ENCODE measurements at places on chromosomes 2 and 18. TPM values are rescaled to one million over a fixed set of nuclear protein-coding genes. Genes with fewer than 3 reads are reported as not detected.

- DNase-seq, result no peak
These were observed 27.9 kb downstream of the G6PC2 start for GRCh38 chr2:168929031-168929430.

GRCh38 chr2:112343827-112344585, 68.6 kb downstream of the ZC3H6 start:
- peak; percentile 17 for DNase-seq

The CSRNP3 gene
- total RNA-seq, result 9.9 TPM

The SULT1C4 gene
- total RNA-seq, result 20.7 TPM

GRCh38 chr2:217988840-217989204, 14.0 kb downstream of the TNS1 start:
- no peak for DNase-seq

- peak; percentile 69 for DNase-seq
These were observed 36.4 kb downstream of the COL5A2 start for GRCh38 chr2:189142893-189143759.

- DNase-seq, result no peak
These were observed 71.7 kb downstream of the MYOM1 start for GRCh38 chr18:3147935-3148554.

The CTLA4 gene
- total RNA-seq, result not detected

GRCh38 chr2:31131871-31132270, 6.4 kb downstream of the GALNT14 start:
- DNase-seq, result no peak

DNA sequence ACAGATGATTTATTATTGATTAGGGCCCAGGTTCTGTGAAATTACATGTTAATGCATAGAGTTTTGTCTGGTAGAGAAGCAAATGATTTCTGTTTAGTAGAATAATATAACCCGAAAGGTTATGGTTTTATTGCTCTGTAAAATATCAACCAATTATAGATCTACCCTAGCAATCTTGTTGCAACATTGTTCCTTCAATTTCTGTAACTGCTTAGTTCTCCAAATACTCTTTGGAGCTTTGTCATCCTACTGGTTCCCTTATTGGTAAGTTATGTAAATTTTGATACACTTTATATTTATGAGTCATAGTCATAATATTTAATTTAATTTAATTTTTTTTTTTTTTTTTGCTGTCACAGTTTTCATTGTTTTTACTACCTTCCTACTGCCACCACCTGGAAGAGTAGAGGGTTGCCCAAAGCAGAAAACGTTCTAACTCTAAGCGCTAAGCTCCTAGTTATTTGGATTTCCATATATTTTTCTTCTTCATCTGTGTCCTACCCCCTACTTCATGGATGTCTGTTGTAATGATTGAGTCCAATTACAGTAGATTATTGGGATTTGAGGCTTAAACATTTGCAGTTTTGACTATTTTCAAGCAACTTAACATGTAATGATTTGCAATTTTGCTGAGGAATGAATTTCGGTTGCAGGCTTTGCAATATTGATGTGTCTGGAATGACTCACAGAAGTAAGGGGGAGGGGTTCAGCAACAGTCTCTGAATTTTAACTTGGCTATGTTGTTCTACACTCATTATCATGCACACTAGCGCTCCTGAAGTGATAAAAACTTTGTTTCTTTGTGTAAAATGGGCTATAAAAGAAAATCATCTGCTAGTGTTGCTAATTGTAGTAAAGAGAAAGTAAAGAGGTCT, 51.1 kb downstream of the NABP1 start:
- no peak for DNase-seq

- DNase-seq, result no peak
These were observed 68.4 kb downstream of the NAB1 start for GRCh38 chr2:190717306-190717705.

- peak; percentile 47 for DNase-seq
These were observed 64.2 kb upstream of the LMAN1 start for GRCh38 chr18:59423259-59423658.

GRCh38 chr2:75290600-75291150, 91.4 kb upstream of the TACR1 start:
- DNase-seq, result peak; percentile 27

GRCh38 chr2:58971511-58972360, 730.6 kb upstream of the FANCL start:
- DNase-seq, result no peak

The PUM2 gene
- 128 TPM for total RNA-seq

- DNase-seq, result no peak
These were observed 72.3 kb upstream of the RAB12 start for GRCh38 chr18:8536922-8537321.

The TEX51 gene
- not detected for total RNA-seq

DNA sequence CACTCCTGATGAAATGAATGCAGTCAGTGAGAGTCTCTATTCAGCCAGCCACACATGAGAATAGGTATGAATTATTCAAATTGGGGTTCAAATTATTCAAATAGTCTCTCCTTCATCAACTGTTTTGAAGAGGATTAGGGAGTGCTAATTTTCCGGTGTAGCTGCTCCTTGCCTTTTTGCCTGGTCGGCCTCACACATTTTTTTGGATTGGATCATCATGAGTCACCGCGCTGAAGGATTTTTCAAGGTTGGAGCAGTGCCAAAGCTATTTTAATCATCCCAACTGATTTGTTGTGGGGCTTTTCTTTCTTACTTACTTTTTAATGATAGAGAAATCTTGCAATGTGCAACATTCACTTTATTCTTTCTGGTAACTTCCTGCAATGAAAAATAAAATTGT, 2.4 kb upstream of the DTNA start:
- peak; percentile 88 for DNase-seq

The ERLEC1 gene
- 39.6 TPM for total RNA-seq

The SP9 gene
- not detected for total RNA-seq

DNA sequence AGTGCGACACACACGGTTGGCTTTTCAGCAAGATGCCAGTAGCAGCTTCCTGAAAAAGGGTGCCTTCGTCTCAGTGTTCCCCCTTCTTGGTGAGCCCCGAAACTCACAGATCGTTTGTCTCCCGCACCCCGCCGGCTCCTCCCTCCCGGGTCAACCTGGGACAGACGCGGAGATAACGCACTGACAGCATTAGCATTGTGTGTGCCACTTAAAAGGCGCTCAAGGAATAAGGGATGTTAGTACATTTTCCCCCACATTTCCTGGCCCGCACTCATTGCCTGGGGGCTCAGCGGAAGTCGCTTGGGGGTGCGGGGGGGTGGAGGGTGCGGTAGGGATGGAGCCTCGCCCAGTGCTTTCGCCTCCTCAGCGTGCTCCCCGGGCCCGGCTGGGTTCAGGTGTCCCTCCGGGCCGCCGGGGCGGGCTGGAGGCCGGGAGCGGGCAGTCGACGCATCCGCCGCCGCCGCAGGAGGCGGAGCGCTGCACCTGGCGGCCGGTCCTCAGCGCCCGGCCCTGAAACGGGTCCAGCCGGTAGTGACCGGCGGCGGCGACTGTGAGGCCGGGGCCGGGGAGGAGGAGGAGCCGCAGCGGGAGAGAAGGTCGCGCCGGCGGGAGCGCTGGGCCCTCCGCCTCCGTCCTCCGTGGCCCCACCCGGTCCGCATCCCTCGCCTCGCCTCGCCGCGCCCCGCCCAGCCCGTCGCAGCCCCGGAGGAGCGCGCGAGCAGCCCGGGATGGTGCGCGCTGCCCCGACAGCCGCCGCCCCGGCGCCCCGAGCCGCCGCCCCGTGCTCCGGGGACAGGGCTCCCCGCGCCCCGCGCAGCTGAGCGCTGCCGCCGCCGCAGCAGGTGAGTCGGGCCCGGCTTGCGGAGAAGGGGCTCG, at the start of gene MFSD6:
Gene MFSD6 (plus strand): TSS at position 694 of the 876 bp plus-strand sequence. CDS start 27,675 bp downstream, outside the sequence.
- peak; percentile 74 for DNase-seq

The GRP gene
- 3.2 TPM for total RNA-seq

DNA sequence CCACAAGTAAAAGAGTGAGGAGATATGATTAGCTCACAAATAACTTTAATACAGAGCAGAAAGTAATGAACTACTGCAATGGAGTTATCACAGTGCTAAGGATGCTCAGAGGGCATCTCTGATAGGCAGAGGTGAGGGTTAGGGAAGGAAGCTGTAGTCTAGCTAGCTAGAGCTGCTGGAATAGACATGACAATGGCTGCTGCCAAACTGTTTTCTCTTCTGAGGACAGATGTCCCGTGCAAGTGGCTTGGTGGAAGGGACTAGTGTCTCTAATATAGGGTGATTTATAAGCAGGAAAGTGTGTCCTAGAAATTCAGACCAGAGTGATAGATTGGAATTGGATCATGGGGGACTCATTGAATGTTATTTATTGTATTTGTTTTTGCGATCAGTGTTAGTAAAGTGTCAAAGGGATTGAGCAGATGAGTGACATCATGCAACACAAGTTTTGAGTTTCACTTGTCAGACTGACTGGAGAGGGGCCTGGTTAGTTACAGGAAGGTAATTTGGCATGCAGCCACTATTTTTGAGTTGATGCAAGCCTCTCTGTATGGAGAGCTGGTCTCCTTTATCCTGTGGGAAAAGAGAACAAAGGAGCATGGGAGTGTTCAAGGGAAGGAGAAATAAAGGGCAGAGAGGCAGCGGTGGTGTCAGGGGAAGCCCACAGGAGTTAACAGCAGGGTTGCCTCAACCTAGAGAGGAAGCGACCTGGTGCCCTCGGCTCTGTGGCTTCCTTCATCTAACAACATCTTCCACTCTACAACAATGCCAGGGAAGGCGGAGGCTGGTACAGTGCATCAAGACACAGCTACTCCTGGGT, 1.9 kb downstream of the CTLA4 start:
- no peak for DNase-seq

GRCh38 chr2:235365743-235366142, 128.1 kb upstream of the AGAP1 start:
- DNase-seq, result no peak

The SERPINB7 gene
- total RNA-seq, result not detected

The DLGAP1 gene
- total RNA-seq, result 7.0 TPM

- no peak for DNase-seq
These were observed 17.9 kb upstream of the VPS4B start for GRCh38 chr18:63440219-63440618.

The FAM210A gene
- 21.9 TPM for total RNA-seq

GRCh38 chr18:76588601-76589226, 93.7 kb upstream of the ZNF516 start:
- peak; percentile 51 for DNase-seq

DNA sequence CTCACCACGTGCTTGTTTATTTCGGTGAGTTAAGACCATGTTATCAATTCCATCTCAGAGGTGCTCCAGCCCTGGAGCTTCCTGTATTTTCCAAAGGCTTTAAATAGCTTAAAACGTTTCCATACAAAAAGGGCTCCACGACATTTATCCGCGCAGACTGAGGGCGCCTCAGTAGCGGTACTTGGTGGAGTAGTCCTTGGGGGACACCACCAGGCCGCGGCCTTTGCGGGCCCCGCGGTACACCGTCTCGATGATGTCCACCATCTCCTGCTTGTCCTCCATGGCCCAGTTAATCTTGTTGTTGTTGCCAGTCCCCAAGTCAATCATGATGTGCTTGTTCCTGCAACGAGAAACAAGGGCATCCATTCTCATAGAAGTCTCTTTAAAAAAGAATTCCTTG, 9.1 kb downstream of the HSBP1L1 start:
- DNase-seq, result no peak

DNA sequence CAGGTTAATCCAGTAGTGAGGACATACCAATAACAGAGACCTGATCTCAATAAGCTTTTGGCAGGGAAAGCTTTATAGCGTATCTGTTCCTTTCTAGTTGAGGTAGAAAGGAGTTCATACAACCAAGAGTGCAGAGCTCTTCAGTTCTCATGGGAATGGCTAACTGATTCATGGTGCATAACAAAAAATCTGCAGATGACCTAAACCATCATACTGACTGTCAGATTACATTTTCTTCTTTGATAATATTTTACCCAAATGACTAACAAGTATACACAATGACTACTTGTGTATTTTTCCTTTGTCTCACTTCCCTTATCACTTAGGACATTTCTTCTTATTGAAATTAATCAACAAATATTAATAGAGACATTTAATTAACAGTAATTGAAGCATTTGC, 140.0 kb upstream of the SERTAD2 start:
- no peak for DNase-seq

GRCh38 chr2:27723372-27724144, 48.0 kb upstream of the MRPL33 start:
- DNase-seq, result peak; percentile 90

The ZNF142 gene
- total RNA-seq, result 8.3 TPM

DNA sequence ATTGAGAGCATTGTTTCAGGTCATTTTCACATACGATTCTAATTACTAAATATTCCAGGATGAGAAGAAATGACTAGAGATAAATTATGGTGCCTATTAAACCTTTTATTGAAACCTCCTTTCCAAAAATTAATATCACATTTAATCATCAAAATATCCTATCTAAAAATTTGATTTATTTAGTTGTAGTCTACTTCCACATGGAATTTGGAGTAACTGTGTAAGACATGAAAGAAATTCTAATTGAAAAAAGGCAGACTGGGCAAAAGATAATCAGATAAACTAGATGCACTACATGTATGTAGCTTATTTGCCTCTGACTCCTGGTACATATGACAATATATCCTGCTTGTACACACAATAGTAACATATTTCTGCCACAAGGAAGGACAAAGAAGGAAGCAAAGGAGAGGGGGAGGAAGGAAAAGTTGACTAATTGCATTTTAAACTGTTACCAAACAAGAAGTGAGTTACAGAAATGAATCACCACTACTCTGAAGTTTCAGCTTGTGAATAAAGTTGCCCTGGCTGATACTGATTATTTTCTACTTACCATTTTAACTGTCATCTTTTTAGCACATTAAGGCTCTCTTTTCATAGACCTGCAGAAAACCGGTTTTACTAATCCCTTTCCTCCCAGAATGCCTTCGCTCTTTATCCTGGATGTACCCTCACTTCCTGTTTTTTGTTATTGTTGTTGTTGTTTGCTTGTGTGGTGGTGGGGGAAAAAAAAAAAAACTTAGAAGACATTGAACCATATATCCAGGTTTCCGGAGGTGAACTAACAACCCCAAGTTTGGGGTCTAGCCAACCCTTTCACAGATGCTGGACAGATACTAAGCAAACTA, 28.4 kb downstream of the NRXN1 start:
- peak; percentile 35 for DNase-seq

DNA sequence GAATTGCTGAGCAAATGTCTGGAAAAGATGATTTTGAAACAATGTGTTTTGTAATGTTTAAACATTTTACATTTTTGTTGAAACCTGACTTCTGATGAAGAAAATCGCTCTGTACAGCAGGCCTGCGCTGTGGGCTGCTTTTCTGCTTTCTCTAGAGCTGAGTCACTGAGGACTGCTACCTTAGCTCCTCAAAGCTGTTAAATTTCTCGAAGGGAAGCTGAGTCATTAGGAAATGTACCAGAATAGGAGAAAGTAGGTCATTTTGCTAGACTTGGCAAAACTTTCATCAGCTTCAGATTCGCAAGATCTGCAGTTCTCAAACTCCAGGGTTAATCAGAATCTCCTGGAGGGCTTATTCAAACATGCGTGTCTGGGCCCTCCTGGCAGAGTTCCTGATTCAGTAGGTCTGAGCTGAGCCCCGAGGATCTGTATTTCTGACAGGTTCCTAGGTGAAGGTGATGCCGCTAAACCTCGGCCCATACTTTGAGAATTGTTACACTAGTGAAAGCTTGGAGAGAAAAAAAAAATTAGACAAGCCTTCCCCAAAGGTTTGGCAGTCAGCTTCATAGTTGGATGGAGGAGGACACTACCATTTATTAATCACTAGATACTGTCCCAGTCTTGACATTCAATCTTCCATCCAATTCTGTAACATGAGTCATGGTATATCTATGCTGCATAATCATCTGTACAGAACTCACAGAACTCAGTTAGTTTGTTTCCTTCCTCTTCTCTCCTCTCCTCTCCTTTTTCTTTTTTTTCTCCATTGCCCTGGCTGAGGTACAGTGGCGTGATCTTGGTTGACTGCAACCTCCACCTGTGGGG, 297.6 kb downstream of the PARD3B start:
- DNase-seq, result peak; percentile 52

The GAL3ST2 gene
- not detected for total RNA-seq

The UGT1A10 gene
- total RNA-seq, result 0.45 TPM

- DNase-seq, result no peak
These were observed 424.2 kb downstream of the TSN start for GRCh38 chr2:122179492-122180165.
